ENCODE measurements at places on chromosomes 2 and 18.

- DNase-seq: no peak
These were observed 9.0 kb upstream of the FABP1 start for GRCh38 chr2:88136817-88137216.

- no peak for DNase-seq
These were observed 125.8 kb upstream of the EFEMP1 start for GRCh38 chr2:56049233-56049845.

DNA sequence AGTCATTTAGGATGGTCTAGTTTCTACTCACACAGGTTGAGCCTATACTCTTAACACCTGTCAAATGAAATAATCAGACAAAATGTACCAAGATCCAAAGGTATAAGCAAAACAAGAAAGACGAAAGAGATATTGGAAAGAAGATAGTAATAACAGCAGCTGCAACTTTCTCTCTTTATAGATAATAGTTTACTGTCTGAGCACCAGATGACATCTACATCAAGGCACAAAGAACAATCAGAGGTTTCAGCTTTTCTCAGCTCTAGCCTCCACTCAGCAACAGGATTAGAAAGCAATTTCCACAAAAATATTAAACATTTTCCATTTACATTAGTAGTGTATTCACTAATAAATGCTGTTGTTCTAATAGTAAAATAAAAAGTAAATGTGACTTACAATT is 66.3 kb downstream of the RTTN start:
- no peak for DNase-seq

DNA sequence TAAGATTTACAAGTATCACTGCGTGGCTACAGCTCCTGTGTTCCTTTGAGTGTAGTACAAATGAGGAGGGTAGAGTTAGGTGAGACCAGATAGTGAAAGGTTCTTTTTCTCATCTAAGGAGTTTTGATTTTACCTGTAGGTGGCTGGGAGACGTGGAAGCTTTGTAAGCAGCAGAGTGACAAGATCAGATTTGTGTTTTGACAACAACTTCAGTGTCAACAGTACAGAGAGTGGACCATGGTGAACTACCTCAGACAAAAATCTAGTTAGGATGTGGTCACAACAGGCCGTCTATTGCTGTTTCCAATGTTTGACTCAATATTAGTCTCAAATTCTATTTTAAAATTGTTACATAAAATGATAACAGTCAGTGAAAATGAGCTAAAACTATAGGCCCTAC is 20.3 kb upstream of the UGP2 start:
- no peak for DNase-seq

- DNase-seq: no peak
These were observed 969 bp upstream of the ALKAL2 start for GRCh38 chr2:288758-289361.

DNA sequence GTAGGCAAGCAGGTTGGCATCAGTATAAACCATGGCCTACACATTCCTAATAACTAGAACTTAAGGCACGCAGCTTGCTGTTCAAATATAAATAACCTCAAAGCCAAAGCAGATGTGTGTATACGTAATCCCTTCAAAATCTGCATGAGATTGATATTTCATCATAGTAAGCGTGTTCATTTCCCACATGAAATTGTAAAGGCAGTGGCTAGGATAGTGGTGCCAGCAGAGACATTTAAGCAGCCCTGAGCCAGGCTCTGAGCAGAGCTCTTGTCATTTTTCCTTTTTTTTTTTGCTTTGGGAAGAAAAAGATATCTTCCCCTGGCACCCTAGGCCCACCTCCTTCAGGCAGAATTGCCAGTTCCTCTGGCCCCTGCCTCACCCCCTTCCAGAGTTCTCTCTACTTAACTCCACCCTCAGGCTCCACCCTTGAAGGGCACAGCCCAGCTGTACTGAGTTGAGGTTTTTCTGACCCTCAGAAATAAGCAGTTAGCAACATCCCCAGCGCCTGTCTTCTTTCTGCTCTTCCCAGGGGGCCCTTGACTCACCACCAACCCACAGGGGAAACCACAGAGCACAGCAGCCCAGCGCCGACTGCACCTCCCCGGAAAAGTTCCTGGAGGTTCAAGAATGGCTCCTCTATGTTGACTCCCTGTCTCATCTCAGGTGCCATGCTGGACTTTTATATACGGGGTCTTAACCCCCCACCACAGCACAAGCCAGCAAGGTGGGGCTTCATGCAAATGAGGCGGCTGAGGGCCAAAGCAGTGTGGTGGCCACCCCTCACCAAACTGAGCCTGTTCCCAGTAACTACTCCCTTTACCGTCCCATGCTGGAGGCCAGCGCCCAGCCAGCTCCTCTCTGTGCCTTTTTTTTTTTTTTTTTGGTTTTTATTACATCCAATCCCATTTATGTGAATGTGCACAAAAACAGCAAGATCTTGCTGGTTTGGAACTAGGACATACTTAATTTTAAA is 84.7 kb downstream of the EHD3 start:
- no peak for DNase-seq

DNA sequence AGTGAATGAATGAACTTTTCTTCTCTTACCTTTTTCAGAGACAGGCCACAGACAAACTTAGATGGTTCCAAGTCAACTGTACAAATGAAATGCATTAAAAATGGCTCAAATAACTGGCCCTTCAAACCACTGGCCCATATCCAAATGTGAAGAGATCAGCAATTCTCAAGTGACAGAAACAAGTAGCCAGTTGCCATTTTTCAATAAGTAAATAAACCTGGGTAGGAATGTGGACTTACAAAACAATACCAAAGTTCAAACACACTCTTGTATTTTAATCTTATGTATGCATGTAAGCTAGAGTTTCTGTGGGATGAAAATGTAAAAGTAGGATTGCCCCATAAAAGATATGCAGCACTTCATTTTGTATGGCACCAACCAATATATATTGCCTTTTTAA is 129.2 kb downstream of the MEP1B start:
- no peak for DNase-seq

DNA sequence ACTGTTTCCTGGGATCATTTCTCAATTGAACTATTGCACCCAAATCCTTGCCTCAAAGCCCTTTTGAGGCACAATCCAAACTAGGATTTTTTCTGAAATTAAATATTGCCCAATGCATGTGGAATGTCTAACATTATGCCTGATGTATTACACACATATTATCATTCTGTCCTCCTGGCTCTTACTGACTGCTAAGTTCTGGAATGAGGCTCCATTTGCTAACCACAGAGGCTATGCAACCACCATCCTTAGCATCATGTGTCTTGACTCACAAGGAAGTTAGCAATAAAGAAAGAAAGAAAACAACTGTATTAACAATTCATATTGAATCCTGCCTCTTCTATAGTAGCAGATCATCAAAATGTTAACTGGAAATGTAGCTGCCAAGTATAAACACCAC is 1142.7 kb downstream of the CNTNAP5 start:
- DNase-seq: no peak

GRCh38 chr2:170165129-170165528 is 12.8 kb upstream of the MYO3B start:
- DNase-seq: no peak

DNA sequence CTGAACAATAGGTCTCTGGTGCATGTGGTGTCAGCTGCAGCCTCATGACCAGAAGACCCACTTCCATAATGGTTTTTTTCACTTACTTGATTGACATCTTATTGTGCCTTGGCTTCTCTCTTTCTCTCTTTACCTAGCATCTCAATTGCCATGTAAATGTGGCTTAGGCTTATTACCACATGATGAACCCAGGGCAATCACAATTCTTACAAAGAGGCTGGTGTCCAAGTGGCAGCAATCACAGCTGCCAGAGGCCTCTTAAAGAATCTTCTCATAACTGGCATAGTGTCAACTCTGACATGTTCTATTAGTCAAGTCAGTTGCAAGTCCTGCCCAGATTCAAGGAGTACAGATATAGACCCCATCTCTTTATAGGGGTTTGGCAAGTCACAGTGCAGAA is 1224.8 kb downstream of the SUCLG1 start:
- no peak for DNase-seq

- no peak for DNase-seq
These were observed 79.1 kb downstream of the MAPK4 start for GRCh38 chr18:50638884-50639420.

GRCh38 chr2:69026026-69026425 is 13.0 kb downstream of the ANTXR1 start:
- DNase-seq: no peak

- no peak for DNase-seq
These were observed 410.4 kb downstream of the RAD51AP2 start for GRCh38 chr2:17107871-17108270.

DNA sequence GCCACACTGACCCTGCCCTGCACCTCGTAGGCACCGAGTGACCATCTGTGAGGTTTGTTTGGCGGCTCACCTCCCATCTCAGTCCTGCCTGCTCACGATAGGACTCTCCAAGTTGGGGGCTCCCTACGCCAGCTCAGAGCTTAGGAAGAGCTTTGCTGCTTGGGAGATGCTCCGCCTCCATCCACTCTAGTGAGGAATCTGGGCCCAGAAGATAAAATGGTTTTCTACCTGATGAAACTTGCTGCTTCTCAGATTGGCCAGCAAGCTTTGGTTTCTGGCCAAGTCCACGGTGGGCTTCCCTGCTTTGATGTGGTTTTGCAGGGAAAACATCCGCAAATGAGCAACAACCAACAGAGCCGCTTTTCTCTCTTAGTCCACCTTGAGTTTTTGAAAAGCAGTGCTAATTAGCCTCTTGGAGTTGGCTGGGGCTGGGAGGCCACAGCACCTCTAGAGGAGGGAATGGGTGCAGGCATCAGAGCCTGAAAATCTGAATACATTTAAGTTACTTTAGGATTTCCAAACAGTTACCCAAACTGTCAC is 42.2 kb downstream of the THNSL2 start:
- no peak for DNase-seq

DNA sequence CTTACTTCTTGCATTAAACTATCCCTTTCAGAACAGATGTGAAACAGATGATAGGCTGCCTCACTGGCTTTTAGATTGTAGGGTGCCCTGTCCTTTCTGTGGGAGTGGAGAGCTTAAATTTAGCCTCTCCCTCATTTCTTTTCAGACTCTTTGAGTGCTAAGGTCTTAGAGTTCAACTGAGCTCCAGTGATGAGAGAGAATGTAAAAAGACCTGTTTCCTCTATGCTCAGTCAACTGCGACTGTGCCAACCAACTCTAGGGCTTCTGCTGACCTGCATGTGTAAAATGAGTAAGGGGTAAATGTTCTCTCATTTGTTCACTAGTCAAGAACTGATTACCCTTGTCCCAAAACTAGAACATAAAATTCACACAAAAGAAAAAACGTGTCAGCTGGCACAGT is 104.8 kb upstream of the TGFA start:
- DNase-seq: no peak

GRCh38 chr2:82793711-82794435 is 1665.2 kb downstream of the SUCLG1 start:
- DNase-seq: no peak

GRCh38 chr2:85222792-85223191 is 89.6 kb downstream of the TCF7L1 start:
- no peak for DNase-seq

DNA sequence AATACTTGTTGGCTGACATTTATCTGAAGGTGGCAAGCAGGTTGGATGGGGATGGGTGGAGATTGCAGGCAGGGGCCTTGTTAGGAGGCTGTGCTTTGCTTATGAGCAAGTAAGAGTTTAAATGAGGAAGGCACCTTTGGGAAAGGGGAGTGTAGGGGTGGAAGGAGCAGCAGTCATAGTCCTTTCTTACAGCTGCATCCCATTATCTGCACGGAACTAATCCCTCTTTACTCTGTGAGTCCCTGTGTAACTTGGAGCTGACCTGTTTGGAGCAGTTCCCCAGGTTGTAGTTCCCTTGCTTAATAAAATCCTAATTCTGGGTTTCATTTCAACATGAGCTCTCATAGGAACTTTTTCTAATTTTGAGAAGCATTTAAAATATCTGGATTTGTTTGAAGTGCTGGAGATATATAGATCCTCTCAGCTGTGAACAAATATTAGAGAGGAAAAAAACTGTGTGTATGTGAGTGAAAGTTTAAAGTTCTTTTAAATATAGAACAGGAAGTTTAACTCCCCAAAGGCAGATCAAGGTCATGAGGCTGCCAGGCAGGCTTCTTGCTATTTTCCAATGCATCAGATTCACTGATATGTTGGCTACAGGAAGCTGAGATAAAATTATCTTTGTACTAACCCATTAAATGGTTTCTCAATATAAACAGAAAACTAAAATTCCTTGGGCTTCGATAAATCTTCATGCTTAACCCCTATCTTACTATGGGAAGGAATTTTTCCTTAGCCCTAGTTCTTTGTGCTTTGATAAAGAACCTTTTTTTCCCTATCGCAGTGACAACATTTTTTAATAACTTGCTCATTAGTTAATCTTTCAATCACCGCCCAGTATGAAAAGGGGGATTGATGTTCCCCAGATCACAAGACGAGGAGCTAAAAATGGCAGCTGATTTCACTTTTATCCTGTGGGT is 104.6 kb upstream of the EML6 start:
- DNase-seq: no peak

Data from breast epithelium (tissue), 4 donors.